ENCODE measurements at places on chromosomes 2 and 18.

GRCh38 chr2:62309465-62310091, 113.7 kb downstream of the B3GNT2 start:
- no peak for DNase-seq

GRCh38 chr2:48715042-48715899, 40.3 kb downstream of the LHCGR start:
- no peak for DNase-seq

DNA sequence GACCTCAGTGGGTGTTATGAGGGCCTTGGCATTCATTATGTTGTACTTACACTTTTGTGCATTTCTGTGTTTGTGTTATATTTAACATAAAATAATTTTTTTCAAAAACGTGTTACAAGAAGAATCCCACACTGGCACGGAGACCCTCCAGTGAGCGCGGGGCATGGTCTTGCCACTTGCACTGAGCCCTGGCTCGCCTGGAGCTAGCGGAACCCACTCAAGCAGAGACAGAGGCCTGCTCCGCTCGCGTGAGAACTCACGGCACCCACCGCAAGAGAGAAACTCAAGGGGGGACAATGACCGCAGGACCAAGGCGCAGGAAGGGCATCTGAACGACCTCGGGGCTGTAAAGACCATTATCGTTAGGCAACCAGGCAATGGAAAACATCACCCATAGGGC, 248.0 kb upstream of the SOX11 start:
- no peak for DNase-seq

DNA sequence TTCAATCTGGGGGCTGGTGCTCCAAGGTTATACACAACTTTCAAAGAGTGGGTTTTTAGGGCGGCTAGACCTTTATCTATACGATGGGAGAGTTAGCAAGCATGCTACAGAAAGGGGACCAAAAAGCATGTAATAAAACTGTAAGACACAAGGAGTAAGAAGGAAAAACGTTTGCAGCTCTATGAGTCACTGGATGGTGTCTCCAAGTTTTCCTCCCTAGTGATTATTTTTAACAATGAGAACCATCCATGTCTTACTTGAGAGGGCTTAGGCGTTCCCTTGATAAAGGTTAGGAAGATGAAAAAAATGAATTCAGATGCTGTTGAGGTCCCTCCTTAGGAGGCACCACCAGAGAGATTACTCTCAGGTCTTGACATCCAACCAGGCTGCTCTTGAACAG, 75.9 kb downstream of the HRH4 start:
- DNase-seq, result no peak

DNA sequence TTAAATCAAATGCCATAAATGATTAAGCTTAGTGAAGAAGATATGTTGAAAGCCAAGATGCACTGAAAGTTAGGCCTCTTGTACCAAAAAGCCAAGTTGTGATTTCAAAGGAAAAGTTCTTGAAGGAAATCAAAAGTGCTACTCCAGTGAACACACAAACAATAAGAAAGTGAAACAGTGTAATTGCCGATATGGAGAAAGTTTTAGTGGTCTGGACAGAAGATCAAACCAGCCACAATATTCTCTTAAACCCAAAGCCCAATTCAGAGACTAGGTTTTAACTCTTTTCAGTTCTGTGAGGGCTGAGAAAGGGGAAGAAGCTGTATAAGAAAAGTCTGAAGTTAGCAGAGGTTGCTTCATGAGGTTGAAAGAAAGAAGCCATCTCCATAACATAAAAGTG, 101.8 kb upstream of the RPE start:
- DNase-seq, result no peak

GRCh38 chr2:127449414-127449813, 31.2 kb downstream of the PROC start:
- DNase-seq, result no peak

GRCh38 chr2:55489467-55490062, 30.0 kb upstream of the CFAP36 start:
- no peak for DNase-seq

DNA sequence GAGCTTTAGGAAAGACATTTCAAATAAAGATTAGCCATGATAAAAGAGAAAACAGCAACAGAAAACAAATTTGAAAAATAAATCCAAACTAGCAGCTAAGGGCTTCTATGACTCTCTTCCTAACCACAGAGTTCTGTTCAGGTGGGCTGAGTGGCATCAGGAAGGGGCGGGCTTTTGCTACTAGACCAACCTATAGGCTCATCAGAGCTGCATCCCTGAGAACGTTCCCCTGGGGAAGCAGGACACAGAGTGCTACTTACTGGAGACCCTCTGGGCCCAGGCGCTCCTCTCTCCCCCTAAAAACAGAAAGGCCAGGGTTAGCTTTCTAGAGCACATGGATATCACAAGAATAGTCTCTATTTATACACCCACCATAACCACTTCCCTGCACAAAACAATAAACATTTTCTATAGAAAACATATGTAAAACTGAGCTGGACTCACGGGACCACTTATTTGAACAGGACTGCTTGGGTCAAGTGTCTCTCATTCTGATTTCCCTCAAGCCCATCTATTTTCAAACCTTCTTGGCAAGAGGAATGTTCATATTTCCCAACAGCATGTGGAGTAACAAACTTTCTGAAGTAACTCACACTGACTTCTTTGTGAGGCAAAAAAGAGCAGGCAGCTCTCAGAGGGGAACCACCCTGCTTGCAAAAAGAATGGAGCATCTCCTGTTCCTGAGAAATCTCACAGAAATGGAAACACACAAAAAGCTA, 78.9 kb upstream of the LMAN1 start:
- no peak for DNase-seq

DNA sequence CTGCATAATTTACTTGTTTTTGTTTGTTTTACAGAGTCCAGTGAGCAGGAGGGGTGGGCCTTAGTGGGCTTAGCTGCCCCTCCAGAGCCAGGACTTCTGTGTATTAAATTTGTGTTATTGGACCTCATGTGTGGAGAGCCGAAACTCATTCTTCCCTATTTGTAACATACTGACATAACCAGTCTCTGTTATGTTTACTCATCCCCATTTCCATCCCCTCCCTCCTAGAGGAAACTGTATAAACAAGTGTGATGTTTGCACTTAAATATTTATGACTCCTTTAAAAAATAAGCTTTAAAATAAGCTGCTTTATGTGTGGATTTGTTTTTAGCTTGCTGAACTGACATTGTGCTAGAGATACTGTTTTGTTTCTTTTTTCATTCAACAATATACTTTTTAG, 13.8 kb downstream of the ZNF512 start:
- no peak for DNase-seq

- no peak for DNase-seq
Observed at GRCh38 chr18:39549144-39549543, 1983.5 kb upstream of the CELF4 start.

GRCh38 chr2:30349691-30350090, 97.4 kb upstream of the LCLAT1 start:
- no peak for DNase-seq

- DNase-seq, result no peak
Observed at GRCh38 chr2:26891-27290, 19.4 kb downstream of the FAM110C start.

GRCh38 chr2:21165350-21165749, 41.6 kb downstream of the TDRD15 start:
- no peak for DNase-seq

DNA sequence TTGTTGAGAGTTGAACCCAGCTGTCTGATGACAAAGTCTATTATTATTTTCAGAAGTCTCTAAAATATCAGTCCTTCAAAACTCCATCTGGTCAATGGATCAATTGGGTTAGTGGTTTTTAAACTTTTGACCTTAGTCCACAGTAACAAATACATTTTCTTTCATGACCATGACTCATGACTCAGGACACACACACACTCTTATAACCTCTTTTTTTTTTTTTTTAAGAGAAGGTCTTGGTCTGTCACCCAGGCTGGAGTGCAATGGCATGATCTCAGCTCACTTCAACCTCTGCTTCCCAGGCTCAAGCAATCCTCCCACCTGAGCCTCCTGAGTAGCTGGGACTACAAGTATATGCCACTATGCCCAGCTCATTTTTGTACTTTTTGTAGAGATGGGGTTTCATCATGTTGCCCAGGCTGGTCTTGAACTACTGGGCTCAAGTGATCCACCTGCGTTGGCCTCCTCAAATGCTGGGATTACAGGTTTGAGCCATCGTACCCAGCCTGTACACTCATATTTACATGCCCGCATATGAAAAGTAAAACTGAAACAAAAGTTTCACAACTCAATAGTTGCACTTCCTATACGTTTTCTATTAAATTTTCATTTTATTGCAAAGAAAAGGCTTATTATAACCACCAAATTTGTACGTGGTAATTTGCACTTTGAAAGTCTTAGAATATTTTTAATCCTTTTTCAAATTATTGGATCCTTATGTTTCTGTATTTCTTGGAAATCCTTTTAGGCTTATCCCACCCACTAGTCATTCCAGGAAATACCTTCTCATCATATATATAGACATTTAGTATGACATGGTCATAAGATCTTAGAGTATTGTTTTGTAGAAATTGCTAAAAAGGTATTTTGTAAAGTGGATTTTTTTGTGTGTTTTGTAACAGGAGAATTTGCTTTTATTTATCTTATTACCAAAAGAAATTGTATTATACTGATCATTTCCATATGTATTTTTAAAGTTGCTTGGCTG, 199.0 kb downstream of the LPIN1 start:
- DNase-seq, result no peak

DNA sequence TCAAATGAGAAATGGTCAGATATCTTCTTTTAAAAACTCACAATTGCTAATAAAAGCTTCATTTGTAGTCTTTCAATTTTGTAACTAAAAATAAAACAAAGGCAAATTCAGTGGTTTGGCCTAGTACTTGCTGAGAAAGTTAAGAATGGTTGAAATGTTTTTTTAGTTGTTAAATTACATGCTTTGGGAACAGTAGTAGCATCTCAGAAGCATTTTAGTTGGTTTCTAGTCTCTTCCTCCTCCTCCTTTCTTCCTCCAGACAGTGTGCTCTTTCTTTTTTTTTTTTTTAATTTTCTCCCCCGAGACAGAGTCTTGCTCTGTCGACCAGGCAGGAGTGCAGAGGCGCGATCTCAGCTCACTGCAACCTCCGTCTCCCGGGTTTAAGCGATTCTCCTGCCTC, 9.8 kb downstream of the TRAK2 start:
- no peak for DNase-seq

GRCh38 chr2:30510409-30510808, 63.4 kb downstream of the LCLAT1 start:
- no peak for DNase-seq

DNA sequence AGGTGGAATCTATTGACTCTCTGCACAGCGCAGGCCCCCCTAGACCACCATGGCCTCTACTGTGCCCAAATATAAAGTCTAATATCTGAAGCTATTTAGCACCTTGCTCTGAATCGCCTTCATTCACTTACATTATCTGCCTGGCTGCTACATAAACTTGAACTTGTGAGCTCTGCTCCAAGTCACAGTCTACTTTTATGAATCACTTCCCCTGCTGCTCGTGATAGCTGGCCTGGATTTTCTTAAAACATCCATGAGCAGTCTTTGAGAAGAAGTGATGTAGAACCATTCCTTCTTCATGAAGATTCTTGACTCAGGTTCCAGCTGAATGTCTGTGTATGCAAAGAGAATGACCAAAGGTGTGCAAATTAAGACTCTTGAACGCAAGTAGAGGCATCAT, 359.5 kb downstream of the RND3 start:
- DNase-seq, result no peak

- DNase-seq, result no peak
Observed at GRCh38 chr2:96147593-96148201, 2.5 kb upstream of the DUSP2 start.

DNA sequence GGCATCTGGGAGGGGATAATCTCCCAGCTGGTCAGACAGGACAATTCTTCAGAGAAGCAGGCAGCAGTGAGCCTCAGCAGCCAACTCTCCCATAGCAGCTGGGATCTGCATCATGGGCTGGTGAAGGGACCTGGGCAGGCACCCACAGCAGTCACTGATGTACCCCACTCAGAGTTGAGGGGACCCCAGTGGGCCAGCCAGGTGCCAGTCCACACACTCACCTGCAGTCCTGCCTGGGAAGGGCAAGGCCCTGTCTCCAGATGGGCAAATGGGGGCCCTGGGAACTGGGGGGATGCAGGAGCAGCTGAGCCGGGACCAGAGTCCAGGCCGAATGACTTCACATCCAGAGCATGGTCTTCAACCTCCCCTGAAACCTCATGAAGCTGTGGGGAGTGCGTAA, 170.4 kb downstream of the ZFP36L2 start:
- DNase-seq, result no peak

- no peak for DNase-seq
Observed at GRCh38 chr18:49022311-49023161, 71.8 kb upstream of the SMAD7 start.

DNA sequence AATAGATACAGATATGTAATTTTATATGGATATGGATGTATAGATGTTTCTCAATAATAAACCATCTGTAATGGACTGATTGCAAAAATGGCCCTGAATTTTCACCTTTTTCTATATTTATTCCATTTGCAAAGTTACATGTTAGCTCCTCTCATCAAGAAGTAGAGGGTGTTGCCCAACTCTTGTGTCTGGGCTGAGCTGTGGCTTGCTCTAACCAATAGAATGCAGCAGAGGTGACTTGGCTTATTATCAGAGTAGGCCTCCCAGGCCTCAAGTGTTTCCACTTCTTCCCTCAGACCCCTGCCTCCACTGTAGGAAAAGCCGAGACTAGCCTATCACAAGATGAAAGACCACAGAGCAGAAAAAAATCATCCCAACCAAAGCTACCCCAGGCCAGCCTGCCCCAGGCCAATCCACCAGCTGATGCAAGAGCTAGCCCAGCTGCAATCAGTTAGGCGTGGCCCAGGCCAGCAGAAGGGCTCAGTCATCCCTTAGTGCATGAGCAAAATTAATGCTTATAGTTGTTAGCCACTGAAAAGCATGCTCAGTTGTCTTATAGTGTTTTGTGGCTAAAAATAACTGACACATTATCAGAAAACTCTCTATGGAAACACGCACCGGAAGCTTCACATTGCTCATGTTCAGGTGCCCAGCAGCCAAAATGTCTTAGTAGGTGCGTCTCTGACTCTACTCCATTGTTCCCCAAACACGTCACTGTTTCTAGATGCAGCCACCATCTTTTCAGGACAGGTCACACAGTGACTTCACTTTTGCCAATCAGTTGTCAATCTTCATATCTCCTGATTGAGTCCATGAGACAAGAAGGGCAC, 464.0 kb downstream of the FBXO15 start:
- DNase-seq, result no peak

DNA sequence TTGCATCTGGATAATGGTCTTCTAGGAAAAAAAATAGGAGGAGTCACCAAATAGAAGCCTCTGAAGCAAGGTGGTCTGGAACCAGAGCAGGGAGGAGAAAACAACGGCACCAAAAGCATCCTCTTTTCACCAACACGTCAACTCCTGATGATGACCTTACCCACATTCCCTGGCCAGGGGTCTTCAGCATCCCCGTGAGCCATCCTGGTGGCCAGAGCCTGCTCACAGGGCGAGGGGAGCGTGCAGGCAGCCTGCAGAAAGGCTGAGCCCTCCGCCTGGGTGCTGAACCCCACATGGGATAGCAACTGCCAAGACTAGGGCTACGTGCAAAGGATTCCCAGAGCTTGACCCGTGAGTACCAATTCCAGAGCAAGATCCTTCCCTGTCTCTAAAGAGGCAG, 191.0 kb downstream of the NDUFA10 start:
- DNase-seq, result no peak

GRCh38 chr18:76847916-76848315, 25.6 kb downstream of the ZNF236 start:
- DNase-seq, result no peak

Measured in stimulated activated CD8-positive, alpha-beta memory T cell treated with anti-CD3 and anti-CD28 coated beads, Interleukin-15, amount 100 ng/mL, for 24 hours (primary cell).